ENCODE measurements at places on chromosomes 4 and X.
A peak's percentile ranks its signal among the peaks of the same experiment; 100 is the strongest.

DNA sequence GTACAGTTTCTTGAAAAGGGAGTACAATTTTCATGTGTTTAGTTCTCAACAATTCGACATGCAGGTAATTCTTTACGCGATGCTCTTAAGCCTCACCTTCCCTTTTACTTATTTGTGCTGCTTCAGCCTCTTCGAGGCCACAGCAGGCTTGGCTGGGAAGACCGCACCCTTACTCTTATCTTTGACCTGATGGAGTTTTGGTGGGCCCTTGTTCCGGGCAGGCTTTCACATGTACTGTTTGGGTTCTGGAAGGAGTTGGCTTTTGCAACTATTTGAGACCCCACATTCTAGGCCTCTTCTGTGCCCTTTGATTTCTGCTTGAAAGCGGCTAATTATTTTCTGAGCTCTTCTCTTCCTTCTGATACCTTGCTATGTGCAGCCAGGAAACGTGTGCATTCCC is 60.2 kb downstream of the FAM193A start:
- DNase-seq = no peak

DNA sequence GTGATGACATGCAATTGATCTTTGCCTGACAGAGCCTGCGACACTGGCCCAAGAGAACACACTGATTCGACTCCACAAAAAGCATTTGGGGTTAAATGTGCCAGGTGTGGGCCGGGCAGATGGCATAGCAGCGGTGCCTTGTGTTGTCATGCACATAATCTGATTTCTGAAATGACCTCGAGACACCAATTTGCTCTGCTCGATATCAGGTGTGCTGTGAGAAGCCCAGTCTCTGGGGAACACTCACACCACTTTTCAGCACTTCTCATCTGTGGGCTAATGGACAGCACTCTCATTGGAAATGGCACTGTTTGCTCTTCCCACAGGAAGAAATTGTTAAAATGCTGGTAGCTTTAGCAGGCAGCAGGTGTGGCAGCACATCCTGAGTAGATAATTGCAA is 738.3 kb upstream of the TENM3 start:
- DNase-seq = no peak

DNA sequence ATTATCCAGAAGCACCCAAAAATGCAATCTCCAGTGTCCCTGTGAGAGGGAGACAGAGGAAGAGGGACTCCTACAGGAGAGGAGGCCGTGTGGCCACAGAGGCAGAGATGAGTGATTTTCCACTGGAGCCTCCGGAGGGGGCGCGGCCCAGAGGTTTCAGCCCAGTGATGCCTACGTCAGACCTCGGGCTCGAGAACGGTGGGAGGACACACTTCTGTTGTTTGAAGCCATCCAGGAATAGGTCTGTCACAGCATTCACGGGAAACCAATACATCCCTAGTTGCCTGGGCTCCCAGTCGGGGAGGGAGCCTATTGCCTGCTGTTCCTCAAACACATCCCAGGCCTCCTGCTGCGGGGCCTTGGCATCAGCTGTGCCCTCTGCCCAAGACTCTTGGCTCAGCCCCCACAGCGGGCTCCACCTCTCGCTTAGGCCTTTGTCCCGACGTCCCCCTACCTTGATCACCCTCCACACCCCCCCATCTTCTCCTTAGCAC is 39.2 kb upstream of the HMX1 start:
- DNase-seq = no peak

- no peak for DNase-seq
These were observed 42.7 kb upstream of the CTAG2 start for GRCh38 chrX:154695911-154696675.

DNA sequence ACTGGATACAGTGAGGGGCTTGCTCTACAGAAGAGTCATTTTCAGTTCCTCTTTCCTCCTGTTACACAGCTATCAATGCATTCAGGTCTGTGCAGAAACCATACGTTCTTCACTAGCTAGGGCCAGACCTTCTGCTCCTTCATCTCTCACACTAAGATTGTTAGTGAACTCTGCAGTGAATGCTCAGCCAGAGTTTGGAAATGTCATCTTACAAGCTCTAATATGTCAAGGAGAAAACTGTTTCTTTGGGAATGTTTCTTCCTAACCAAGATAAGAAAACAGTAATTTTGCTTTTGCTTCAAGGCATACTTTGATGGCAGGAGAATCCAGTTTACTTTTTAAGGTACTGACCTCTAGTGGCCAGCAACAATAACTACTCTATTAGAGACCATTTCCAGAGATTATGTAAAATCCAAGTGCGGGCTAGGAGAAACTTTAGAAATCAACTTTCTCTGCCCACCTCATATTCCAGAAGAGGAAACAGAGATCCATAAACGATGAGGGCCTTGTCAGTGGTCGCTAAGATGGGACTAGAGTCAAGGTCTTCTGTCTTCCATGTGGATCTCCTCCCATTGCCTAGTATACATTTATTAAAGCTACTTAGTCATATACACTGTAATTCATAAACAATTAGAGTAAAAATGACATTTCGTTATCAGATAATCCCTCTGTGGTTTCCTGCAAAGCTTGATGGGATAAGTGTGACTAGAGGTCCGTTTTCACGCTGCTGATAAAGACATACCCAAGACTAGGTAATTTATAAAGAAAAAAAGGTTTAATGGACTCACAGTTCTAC is 12.1 kb upstream of the CC2D2A start:
- no peak for DNase-seq

DNA sequence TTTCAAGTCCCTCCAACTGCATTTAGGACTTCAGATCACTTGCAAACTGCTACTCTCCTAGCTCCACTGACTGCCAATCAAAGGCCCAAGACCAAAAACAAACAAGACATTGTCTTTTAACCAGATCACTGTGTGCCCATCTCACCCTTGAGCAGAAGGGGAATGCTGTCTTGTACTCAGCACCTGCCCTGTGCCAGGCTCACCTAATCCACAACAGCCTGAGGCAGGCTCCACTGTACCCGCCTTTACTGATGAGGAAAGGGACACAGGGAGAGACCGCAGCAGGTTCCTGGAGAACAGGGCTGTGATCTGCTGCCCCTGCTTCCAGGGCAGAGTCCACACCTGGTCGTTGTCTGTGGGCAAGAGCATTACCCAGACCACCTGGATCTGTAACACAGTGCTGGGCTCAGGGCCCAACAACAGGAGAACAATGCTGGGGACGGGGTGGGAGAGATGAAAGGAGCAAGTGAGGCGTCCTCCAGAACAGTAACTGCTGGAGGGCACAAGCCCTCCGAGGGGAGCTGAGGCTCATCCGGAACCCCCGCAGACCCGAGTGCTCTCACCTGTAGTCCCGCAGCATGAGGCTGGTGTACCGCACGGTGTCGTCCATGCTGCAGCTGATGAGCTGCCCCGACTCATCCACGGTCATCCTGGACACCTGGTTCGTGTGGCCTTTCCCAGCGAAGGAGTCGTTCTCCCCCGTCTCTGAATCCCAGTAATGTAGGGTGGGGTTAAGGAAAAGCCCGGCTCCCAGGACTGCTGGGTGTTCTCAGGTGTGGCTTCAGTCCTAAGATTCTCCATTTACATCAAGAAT is 33.9 kb downstream of the WDR1 start:
- peak; percentile 17 for DNase-seq

DNA sequence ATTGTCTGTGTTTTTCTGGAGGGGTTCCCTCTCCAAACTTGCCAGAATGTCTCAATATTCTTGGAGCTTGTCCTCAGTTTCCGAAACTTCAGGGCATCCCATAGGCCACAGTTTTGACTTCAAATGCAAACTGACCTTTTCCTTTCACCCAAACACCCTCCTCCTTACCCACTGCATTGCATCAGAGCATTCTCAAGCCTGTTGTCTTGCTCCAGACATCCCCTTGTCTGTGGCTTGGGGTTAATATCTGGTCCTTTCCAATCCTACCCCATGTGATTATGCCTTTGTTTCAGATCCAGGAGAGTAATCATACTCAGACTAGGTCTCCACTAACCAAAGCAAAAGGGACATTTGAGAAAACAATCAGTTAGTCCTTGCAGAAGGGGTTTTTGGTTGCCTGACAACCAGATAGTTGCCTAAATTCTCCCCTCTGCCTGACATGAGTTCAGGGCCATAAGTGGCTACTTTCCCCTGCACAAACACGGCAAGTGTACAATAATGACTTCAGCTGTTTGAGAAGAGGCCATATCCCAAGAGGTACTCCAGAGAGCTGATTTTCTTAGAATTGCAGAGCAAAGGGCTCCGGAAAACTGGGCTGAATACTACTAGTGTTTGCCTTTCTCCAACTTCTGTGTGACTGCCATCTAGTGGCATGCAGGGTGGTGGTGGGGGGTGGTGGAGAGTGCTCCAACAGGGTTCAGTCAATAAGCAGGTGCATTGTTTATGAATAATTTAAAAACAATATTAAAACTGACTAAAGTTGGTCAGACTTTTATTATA is 130.2 kb downstream of the CHRDL1 start:
- DNase-seq = no peak

DNA sequence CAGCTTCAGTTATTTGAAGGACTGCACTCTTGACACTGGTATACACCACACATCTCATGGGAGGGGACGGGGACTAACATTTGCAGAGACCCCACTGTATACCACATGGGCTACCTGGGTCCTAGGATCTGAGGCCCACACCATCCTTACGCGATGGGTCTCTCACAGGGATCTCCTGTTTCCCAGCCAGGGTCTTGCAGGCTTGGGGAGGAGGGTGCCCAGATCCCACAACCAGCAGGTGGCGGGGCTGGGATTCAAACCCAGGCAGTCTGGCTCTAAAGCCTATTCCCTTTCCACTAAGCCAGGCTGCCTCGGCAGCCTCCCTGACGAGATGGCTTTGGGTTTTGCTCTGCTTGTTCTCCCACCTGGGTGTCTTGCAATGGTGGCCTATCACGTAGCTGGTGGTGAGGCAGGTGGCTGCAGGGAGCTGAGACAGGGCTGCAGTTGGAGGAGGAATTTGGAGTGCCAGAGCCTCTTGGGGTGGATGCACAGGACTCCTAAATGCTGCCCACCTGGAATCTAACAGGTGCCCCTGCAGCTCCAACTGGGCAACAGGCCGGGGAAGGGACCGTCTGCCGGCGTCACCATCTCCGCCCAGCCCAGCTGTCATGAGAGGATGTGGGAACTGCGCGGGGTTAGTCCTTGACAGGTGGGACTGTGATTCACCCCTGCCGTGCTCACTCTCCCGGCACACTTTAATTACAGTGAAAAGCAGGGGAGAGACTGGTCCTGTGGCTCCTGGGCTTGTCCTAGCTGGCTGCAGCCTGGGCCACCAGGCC is 110.7 kb downstream of the PSAPL1 start:
- DNase-seq = no peak

GRCh38 chrX:107522901-107523300 is 73.4 kb downstream of the FRMPD3 start:
- DNase-seq = no peak

GRCh38 chr4:40466789-40467188 is 131.7 kb downstream of the CHRNA9 start:
- no peak for DNase-seq

- DNase-seq = no peak
These were observed 14.4 kb downstream of the HADH start for GRCh38 chr4:108003982-108004515.

- no peak for DNase-seq
These were observed 52.8 kb downstream of the NOP14 start for GRCh38 chr4:2910409-2910808.

GRCh38 chrX:13396924-13397323 is 77.1 kb upstream of the ATXN3L start:
- DNase-seq = no peak

DNA sequence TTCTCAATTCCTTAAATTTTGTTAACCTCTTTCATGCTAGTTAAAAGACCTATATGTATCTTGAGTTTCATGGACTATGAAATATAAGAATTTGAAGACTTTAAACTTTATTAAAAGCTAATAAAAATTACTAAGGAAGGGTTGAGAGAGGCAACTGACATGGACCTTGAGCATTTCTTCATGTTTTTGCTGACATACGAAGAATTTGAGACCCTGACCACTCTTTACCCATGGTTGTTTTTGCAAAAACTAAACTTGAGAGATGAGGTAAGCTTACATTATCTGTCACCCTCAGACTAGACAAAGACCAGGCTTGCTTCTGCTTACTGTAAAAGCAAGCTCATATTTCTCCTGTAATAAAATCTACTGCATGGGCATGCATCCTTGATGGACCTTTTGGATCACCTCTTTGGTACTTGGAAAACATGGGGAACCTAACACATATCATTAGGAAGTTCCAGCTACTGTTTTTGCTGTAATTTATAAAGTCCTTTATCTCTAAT is 338.2 kb upstream of the PABPC4L start:
- DNase-seq = no peak

DNA sequence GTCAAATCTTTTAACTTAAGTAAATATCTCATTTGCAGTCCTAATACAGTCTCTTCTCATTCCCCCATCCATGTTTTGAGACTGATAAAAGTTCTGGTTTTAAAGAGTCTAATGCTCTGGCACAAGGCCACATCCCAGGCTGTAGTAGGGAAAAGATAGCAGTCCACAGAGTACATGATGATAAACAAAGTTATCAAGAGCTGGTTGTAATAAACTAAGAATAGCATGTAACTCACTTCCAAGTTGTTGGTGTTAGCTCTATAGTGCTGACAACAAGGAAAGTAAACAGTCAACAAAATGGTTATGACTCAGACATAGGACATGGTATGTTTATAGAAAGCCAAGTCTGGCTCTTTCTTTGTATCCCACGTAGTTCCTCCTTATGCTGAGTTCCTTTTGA is 21.8 kb upstream of the AREG start:
- DNase-seq = no peak

- DNase-seq = no peak
These were observed 882.4 kb downstream of the C4orf33 start for GRCh38 chr4:129978315-129978714.

- no peak for DNase-seq
These were observed 29.3 kb downstream of the CRMP1 start for GRCh38 chr4:5863461-5864113.

DNA sequence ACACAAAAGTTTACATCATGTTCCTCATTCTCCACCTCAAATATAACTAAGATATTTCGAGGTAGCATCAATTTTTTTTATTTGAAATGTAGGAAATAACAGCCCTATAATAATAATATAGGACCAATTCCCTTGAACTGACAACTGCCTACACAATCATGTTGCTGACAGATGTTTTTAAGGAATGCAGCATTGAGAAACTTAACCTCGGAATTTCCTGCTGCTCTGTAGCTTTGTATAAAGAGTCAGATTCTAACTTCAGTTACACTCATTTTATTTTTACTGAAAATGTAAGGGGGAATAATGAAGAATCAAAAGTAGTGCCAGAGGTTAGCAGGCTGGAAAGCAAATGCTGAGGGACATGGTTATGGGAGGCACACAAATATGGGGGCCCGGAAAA is 235.8 kb downstream of the RBMX2 start:
- DNase-seq = no peak

DNA sequence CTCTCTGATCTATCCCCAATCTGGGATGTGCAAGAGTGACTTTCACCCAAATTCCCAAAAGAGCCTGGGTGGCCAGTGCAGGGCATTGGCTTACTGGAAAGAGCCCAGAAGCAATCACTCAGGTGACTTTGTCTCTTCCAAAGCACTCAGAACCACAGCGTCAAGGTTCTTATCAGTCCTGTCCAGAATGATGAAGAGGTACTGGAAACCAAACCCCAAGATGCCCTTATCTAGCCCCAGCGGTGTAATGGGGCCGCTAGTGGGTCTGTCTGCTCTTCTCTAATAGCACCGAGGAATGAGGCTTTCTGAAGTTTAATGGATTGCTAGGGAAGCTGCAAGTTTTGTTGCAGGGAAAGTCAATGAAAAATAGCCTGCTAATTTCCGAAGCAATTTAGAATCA is 21.6 kb downstream of the CLNK start:
- no peak for DNase-seq
